Inflammatory macrophage treated with lipopolysaccharide for 1 hour (primary cell): ENCODE measurements at places on chromosomes 1 and 21.

- no peak for DNase-seq
Observed at GRCh38 chr1:197559244-197559643, 216.0 kb downstream of the DENND1B start.

DNA sequence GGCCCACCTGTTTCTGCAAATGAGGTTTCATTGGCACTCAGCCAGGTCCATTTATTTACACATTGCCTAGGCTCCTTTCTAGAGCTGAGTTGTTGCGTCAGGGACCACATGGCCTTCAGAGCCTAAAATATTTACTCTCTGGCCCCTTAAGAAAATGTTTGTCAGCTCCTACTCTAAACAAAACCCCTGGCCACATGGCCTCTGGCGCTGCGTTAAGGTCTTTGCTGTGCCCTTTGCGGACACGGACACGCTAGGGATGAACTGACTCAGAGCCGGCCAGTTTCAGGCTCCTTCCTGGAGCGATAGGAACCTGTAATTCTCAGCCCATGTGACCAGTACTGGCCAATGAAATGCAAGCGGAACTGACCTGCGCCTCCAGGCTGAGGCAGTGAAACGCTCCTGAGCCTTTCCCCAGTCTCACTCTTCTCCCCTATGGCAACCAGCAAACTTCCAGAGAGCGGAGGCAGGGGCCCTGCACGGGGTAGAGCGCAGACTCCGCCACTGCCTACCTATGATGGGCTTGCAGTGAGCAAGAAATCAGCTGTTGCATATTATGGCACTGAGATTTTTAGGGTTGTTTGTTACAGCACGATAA is 160.3 kb downstream of the ETS2 start:
- no peak for DNase-seq

DNA sequence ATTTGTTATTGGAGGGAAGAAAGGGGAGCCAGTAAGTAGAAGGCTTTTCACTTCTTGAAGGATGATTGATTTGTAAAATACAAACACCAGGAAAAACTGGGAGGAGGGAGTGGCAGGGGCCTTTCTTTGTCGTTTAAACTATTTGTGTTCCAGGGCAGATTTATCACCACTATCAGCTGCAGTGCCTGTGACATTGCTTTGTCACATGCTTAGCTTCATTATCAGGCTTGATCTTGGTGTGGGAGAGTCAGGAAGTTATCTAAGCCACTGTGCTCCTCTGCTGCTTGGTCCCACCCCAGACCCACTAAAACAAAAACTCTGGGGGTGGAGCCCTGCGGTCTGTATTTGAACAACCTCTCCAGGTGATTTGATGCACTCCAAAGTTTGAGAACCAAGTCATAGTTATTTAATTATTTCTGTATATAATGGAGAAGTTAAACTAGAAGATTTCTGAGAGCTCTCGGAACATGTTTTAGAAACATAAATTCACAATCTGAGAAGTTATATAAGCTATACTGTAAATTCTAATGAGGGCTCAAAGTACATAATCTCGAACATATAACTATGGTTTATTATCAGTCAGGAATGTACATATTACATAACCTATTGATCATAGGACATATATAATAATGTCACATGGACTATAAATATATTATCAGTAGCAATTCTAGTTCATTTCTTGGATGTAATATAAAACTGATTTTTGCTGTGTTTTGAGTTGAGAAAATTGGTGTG is 87.9 kb downstream of the CDC14A start:
- DNase-seq: no peak

GRCh38 chr1:3925256-3925655 is 25.2 kb upstream of the C1orf174 start:
- DNase-seq: no peak

GRCh38 chr21:19792004-19792403 is 1206.2 kb upstream of the NCAM2 start:
- no peak for DNase-seq

GRCh38 chr21:31927689-31928353 is 55.0 kb downstream of the HUNK start:
- no peak for DNase-seq

- DNase-seq: peak; percentile 46
Observed at GRCh38 chr1:58621391-58621790, 44.3 kb upstream of the TACSTD2 start.

DNA sequence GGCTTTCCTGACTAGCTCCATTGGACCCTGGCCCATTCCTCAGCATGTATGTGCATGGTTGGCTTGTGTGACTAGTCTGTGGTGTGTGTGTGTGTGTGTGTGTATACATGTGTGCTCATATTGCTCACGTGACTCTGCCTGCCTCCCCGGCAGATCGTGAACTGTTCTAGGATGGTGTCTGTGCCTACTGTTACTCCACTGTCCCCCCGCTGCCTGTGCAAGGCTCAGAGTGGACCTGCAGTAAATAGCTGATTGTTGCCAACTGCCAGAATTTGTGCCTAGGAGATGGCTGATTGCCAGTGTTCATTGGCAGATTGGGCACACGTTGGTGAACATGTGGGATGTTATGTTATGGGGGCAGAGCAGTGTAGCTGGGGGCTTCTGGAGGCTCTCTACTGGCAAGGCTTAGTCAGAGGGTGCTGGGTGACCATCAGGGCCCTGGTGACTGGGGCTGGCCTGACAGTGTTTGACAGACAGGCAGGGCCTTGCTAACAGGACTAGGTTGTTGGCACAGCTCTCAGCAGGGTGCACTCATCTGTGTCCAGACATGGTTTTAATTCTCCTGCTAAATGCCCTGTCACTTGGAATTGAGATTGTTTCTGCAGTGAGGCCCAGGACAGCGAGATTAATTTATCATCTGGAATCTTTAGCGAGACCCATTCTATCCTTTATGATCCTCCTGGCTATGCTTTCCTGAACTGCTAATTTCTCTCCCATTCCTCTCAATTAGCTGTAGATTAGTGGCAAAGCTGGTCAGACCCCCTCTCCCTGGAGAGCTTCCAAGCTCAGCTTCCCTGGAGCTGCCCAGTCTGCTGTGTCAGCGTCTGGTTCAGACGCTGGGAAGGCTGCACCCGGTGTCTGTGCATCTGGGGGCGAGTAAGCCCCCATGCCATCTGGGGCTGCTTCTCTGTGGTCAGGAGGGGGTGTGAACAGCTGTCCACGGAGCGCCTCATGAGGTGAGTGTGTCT is 20.8 kb downstream of the SLC6A17 start:
- DNase-seq: no peak

DNA sequence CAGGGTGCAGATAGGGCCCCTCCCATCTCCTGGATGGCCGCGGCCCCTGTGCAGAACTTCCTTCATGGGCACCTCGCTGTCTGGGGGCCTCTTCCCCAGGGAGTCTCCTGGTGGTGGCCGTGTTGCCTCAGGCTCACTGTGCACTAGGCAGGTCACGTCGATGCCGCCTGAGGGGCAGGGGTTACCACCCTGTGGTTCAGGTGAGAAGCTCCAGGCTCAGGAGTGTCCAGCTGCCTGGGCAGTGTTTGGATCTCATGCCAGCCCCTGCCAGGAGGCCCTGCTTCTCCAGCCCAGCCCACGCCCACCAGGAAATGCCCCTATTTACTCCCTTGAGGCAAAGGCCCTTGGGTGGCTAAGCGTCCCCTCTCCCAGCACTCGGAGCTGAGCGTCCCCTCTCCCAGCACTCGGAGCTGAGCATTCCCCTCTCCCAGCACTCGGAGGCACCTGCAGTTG is 2.1 kb downstream of the ITGB2 start:
- no peak for DNase-seq

DNA sequence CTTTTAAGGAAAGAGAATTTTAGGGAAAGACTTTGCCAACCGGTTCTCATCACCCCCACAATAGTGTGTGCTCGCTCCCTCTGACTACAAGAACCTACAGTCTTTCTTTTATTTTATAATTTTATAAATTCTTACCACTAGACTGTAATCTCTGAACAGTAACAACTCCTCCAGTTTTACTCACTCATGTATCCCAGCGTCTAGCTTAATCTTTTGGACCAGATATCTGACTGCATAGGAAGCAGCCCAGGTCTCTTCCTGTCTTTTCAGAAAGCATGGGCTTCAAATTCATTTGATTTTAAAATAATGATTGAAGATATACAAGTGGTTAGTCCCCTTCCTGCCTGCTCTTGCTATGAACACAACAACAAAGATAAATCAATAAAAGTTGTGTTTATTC is 19.0 kb upstream of the DUSP10 start:
- DNase-seq: no peak

- peak; percentile 97 for DNase-seq
Observed at GRCh38 chr1:228165372-228166169, at the start of gene IBA57. Gene IBA57 (plus strand): TSS chr1:228165804. CDS start chr1:228165817, 13 bp downstream.

DNA sequence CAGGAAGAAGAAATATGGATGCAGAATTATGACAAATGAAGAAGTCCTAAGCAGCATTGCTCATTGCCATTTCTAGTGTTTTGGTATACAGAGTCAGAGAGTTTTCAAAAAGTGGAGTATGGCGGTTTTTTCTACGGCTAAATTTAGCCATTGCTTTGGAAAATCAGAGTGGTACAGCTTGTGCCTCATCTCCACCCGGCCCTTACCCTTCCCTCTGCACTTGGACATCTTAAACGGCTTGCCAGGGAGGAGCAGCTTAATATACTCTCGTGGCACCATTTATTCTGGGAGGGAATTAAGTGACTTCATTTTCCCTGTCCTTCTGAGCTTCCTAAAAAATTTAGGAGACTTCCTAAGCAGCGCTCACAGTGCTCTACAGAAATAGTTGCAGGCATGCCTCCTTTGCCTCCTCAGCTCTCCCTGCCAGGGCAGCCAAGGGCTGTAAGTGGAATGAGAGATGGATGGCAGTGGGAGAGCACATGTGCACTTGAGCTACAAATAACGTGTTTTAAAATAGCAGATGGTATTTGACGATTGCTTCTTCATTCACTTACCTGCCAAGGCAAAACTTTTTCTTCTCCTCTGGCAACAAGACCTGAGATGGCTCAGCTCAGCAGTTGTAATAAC is 51.5 kb upstream of the VAMP3 start:
- DNase-seq: no peak

DNA sequence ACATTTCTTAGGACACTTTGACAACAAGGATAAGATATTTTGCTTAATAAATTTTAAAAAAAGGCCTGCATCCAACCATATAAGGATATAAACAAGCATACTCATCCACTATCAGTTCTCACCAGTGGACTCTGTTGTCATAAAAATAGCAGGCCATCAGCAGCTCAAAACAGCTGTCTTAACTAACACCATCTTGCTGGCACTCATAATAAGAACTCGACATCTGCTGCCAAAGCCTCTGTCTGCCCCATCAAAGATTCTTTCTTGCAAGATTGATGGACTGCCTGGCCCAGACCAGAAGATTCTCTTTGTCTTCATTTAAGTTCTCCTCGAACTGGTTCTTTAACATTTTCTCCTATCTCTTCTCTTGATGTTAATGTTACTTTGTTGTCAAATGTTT is 10.1 kb downstream of the JMJD4 start:
- no peak for DNase-seq
